ENCODE measurements at places on chromosomes 1 and 21.

DNA sequence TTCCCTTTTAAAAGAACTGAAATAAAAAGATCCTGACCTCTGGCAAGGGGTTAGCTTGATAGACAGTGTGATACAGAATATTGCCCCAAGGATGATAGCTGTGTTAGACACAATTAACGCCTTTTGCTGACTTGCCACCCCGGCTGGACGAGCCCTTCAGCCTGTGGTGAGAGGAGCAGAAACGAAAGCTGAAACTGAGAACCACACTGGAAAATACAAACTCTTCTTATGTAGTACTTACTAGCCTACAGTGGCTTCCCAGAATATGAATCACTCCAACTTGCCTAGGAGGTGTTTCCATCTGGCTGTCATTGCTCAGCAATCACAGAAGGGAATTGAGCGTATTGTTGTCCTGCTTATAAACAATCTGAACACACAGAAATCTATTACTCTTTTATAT, 22.9 kb downstream of the SAMSN1 start:
- DNase-seq, result no peak

- DNase-seq, result peak; percentile 93
These were observed 8.0 kb downstream of the FAAH start for GRCh38 chr1:46401964-46402626.

DNA sequence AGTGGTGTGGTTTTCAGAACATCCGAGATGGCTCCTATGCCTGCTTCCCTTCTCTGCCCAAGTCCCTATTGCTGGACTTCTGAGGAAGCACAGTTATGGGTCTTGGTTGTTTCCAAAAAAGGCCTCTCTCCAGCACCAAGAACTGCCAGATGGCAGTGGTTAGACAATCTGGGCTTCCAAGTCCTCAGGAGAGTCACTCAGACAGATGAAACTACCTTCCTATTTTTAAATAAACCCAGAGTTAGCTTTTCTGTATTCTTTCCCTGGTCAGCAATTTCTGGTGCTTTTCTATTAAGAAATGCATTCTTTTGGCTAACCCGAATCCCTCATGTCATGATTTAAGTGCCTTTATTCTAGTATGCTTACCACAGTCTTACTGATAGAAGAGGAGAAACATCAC, 245.9 kb downstream of the PRDM2 start:
- no peak for DNase-seq

- DNase-seq, result no peak
These were observed 707 bp upstream of the KLHL21 start for GRCh38 chr1:6603238-6603914.

GRCh38 chr1:2591581-2592261, 5.1 kb downstream of the PRXL2B start:
- no peak for DNase-seq

GRCh38 chr21:26061437-26061836, 109.1 kb downstream of the APP start:
- DNase-seq, result no peak

DNA sequence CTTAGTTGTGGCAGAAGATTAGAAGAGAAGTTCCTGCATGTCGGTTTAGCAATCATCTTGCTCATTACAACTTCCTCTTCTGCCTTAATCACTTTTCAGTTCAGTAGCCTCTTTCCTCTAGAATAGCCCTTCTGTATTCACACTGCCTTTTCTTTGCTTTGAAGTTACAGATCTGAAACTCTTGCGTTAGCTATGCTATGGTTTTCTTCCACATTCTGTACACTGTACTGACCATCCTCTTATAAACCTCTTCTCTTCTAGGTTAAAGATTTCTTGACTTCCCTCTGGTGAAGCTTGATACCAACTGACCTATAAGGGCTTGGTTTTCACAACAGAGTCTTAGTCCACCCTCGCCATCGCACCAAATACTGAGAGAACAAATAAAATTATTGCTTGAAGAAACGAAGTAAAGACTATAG, 35.0 kb downstream of the C21orf91 start:
- no peak for DNase-seq

DNA sequence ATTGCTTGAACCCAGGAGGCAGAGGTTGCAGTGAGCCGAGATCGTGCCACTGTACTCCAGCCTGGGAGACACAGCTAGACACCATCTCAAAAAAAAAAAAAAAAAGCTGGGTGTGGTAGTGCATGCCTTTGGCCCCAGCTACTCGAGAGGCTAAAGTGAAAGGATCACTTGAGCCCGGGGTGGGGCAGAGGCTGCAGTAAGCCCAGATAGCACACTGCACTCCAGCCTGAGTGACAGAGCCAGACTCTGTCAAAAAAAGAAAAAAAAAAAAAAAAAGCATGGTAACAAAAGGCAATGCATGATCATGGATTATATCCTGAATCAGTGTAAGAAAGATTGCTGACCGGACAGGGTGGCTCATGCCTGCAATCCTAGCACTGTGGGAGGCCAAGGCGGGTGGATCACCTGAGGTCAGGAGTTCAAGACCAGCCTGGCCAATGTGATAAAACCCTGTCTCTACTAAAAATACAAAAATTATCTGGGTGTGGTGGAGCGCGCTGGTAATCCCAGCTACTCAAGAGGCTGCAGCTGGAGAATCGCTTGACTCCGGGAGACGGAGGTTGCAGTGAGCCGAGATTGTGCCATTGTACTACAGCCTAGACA, 76.3 kb downstream of the RUSC1 start:
- DNase-seq, result no peak

DNA sequence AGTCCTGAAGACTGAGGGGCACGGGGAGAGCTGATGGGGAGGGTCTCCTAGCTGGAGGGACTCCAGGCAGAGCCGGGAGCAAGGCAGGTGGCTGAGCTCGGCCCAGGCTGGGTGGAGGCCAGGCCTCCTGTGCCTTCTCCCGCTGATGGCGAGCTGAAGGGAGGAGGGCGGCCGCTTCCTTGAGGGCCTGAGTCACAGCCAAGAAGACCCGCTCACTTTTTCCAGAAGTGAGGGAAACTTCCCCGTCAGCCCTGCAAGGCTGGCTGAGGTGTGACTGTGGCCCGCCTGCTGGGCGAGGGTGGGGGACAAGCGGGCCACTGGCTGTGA, 1.7 kb upstream of the VWA1 start:
- peak; percentile 20 for DNase-seq

DNA sequence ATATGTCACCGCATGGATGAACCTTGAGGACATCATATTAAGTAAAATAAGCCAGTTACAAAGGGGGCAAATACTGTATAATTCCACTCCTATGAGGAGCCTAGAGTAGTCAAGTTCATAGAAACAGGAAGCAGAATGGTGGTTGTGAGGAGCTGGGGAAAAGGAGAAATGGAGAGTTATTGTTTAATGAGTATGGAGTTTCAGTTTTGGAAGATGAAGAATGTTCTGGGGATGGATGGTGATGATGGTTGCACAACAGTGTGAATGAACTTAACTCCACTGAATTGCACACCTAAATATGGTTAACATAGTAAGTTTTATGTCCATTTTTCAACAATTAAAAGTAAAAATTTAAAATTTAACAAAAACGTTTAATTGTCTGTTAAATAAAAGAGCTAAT, 220.9 kb upstream of the JUN start:
- no peak for DNase-seq

GRCh38 chr21:39847877-39848276, 19.4 kb upstream of the PCP4 start:
- DNase-seq, result no peak

DNA sequence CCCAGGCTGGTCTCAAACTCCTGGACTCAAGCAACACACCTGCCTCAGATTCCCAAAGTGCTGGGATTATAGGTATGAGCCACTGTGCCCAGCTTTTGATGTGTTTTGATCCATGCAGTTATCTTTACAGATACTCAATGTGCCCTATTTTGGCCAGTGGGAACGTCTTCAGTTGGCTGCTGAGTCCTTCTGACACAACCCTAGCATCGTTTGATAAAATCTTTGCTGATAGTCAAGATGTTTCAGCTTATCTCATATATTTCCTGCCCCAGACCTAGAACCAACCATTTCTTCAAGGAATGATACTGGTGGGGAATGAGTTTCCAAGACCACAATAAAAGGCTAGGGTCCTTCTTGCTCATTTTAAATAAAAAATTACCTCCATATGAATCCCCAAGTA, 11.6 kb downstream of the POGZ start:
- DNase-seq, result no peak

DNA sequence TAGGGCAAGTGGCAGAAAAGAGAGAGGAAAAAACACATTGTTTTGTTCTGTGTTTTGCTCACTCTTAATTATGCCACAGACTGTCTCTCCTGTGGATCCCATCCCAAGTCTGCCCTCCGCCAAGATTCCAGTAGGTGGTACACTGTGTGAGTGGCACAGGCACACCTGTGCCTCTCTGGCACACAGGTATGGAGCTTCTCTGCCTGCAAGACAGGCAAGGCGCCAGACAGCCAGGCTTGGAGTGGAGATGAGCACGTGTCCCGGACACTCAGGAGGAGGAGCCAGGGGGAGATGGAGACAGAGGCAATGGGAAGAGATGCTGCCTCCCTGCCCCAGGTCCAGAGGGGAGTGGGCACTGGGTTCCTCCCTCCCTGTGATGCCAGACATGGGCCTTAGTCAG, 6.5 kb upstream of the GRIK3 start:
- no peak for DNase-seq

DNA sequence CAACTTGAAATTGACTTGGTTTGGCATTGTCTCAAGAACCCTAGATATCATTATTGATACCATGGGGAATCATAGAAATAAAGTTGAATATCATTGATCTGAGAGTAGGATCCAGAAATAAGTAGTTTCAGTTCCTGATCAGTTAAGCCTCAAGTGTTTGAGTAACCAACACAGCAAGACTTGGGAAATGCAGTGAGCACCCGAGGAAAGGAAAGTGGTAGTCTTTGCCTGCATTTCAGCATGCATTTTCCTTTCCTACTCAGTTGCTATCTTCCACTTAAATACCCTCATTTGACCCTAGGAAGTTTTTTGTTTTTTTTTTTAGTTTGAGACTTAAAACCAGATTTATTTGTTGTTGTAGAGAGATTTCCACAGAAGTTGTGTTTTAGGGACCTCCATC, 18.9 kb downstream of the CLEC20A start:
- DNase-seq, result no peak

- peak; percentile 14 for DNase-seq
These were observed 37.2 kb upstream of the NPL start for GRCh38 chr1:182752077-182752988.

GRCh38 chr1:34911465-34911864, 18.0 kb downstream of the DLGAP3 start:
- DNase-seq, result no peak

- DNase-seq, result no peak
These were observed 103.6 kb downstream of the PSMG1 start for GRCh38 chr21:39079617-39080016.

- no peak for DNase-seq
These were observed 53.6 kb upstream of the A3GALT2 start for GRCh38 chr1:33374336-33375105.

DNA sequence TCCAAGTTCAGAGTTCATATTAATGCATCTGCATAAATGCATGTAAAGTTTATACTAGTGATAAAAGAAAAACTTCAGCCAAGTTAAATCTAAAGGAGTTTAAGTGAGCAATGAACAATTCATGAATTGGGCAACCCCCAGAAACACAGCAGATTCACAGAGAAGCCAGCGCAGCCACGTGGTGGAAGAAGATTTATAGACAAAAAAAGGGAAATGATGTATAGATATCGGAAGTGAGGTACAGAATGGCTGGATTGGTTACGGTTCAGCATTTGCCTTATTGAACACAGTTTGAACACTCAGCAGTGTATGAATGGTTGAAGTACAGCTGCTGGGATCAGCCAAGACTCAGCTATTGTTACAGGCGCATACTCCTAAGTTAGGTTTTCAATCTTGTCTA, 5.7 kb downstream of the AK5 start:
- DNase-seq, result no peak

DNA sequence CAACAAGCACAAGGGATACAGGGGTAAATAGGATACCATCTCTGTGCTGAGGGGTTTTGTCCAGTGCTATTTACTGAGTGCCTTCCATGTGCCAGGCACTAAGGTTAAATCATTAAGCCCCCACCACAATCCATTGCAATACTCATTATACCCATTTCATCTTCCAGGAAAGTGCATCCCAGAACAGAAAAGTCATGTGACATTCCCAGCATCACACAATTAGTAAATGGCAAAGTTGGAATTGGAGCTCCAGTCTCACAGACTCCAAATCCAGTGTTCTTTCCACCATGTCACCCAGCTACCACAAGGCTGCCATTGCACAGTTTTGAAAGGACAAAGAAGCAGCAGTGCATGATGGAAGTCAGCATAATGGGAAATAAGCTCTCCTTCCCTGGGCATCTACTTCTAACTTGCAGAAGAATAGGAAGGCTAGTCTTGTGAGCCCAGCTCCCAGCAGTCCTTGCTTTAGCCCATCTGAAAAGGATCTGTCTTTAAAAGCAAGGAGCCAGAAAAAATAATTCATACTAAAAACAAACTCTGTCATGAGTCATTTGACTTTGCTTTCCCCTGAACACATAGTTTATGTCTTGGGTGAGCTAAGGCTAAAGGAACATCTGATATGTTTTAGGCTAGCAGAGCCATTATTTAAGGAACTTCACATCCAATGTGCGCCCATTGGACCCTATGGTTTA, 111.4 kb upstream of the HOOK1 start:
- DNase-seq, result peak; percentile 39

- DNase-seq, result peak; percentile 84
These were observed 22.1 kb downstream of the PTPRF start for GRCh38 chr1:43552813-43553212.

- DNase-seq, result peak; percentile 88
These were observed 48.8 kb downstream of the LAMC2 start for GRCh38 chr1:183234660-183235476.

GRCh38 chr1:87279536-87279875, 49.2 kb upstream of the LMO4 start:
- DNase-seq, result peak; percentile 14

DNA sequence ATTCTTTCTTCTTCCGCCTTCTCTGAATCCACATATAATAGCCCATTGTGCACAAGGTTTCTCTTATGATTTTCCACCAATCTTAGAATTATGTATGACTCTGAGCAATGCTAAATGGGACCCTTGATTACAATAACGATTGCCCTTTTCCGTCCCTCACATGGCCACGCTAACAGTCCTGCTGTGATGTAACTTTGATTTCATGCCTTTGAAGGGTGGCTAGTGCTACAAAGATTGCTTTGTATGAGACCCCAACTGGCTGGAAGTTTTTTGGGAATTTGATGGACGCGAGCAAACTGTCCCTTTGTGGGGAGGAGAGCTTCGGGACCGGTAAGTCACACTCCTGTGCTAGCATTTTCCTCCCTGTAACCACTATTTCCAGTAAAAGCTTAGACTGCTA, 45.3 kb downstream of the PGM1 start:
- DNase-seq, result no peak

DNA sequence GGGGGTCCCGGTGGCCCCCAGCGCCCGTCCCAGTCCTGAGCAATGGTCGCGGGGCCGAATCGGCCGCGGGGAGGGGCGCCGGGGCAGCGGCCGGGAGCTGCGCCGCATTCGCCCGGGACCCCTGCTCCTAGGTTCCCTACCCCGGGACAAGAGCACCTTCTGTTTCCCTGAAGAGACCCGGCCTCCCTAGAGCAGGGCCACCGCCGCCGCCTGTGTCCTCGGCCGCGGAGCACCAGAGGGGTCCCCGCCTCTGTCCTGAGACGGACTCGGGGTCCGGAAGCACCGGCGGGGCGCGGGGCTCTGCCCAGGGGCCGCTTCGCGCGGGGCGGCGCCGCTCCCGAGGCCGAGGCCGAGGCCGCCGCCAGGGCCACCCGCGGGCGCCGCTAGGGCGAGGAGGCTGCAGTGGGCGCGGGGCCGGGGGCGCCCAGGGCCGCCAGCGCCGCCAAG, 157.9 kb downstream of the CASZ1 start:
- no peak for DNase-seq

GRCh38 chr1:248926401-248927182, 20.6 kb downstream of the PGBD2 start:
- DNase-seq, result peak; percentile 27

Data from GM03348 (cell line).